CD4-positive, alpha-beta T cell treated with Interleukin-4 for 4 hours (primary cell): ENCODE measurements at places on chromosomes 2 and 18.

DNA sequence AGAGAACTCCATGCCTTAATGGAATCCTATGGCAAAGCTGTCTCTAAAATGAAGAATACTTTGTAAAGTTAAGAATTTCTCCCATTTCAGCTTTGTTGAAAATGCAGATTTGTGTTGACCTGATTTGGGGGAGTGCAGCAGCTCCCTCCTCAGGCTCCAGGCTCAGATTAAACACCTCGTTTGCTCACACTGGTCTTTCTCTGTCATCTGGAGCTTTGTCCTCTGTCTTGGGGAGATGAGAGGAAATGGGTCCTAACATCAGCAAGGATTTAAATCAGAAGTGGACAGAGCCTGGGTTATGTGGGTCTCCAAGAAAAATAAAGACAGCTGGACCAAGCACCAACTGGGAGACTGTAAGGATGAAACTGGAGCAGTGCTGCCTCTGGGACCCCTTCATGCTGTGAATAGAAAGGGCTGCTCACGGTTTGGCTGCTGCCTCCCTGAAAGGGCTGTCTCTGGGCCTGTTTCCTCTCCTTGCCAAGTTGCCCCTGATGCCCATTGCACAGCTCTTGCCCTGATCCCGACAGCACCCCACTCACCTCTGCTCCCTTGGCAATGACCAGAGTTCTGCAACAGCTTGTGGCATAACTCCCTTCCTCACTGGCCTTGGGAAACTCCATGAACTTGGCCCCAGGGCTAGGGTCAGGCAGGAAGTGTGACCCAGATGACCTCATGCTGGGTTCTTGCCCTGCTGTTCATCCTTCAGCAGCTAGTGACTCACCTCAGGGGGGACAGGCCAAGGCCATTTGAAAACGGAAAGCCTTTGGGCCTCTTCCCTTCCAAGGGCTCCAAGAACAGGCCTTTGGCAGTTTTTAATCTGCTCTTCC, 197.2 kb downstream of the CYP26B1 start:
- DNase-seq, result no peak

DNA sequence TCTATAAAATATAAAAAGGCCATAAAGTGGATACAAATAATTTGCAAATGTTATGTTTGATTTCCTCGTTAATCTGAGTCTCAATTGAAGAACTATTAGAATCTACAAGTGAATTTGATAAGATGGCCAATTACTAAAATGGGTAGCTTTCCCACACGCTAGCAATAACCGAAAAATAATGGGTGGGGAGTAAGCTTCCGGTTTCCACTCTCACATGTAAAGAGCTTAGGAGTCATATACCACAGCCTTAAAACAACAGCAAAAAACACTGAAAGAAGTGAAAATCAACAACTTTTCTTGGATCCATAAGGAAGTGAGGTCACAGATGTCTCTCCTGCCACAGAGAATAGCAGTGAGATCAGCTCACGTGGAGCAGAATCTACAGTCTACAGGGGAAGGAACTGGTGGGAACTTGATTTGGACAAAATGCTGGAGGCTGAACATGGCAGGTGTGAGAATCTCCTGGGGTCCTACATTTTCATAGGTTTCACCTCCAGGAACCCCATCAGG, 18.6 kb downstream of the THAP4 start:
- DNase-seq, result no peak

DNA sequence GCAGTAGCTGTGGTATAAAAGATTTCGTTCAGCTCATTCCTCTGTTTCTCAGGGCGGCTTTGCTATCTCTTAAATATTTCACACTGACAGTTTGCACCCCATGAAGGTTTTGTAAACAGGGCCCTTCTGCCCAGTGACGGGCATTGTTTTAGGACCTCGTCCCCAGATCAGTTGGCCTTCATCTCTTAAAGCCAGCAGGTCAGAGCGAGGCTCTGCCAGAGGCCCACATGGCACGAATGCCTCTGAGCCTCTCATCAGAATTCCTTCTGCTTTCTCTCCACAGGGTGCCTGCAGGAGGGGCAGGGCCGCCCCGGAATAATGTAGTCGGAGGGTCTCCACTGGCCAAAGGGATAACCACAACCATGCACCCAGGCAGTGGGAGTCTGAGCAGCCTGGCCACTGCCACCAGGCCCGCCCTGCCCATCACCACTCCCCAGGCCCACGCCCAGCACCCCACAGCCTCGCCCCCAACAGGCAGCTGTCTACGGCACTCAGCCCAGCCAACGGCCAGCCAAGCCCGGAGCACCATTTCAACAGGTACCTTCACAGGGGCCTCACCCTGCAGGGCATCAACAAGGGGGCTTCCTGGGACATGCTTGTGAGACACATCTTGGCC, 177.0 kb downstream of the SEPTIN10 start:
- no peak for DNase-seq

DNA sequence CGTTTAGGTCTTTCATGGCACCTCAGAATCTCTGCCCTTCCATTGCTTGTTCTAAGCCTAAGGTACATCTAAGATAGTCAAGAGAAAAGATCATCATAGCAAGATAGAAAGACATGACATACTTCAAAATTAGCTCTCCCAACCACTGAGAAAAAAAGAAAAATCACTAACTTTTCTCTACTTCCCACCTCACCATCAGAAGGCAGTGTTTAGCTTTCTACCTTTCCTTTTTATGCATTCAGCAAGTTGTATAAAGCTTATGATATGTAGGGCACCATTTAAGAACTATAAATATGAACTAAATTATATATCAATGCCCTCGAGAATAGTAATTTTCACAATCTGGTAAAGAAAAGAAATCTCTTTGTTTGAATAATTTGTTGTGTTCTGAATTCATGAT, 331.8 kb upstream of the VWC2L start:
- no peak for DNase-seq

DNA sequence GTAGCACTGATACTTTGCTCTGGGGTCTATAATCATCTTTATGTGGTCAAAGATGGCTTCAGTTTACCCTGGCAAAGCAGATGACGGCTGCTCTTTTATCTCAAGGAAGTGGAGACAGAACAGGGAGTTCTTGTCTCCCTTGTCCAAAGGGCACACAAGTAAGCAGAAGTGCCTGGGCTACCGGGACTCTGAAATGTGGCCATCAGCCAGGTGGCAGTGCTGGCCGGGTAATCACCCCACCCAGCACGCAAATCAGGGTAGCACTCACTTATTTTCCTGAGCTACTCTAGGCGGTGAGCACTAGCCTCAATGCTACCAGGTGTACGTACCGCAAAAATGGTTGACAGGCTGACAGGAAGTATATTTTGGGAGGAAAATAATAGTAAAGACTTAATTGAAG, 119.7 kb upstream of the ETAA1 start:
- DNase-seq, result no peak

GRCh38 chr2:18662689-18663088, 73.3 kb upstream of the NT5C1B start:
- no peak for DNase-seq

DNA sequence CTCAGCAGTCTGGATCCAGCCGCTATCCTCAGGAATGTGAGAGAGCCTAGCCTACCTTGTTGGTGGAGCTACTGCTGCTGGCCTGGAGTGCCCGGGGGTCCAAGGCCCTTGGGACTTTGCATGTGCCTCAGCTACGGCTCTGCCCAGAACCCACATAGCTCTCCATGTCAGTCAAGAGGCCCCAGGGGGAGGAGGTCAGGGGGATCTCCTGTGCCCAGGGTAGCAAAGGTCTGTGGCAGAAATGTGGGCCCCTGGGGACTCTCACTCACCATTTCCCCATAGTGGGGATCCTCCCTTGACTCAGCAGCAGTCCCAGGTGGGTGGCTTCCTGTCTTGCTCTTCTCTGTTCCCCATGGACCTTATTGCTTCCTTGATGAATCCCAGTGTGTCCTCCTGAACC, 342.7 kb upstream of the CHAC2 start:
- DNase-seq, result no peak

- no peak for DNase-seq
Observed at GRCh38 chr18:13910986-13911385, 4.3 kb downstream of the MC2R start.

GRCh38 chr2:69212238-69213028, 174.6 kb downstream of the GFPT1 start:
- no peak for DNase-seq

GRCh38 chr2:233912691-233913423, 4.3 kb upstream of the TRPM8 start:
- no peak for DNase-seq

- DNase-seq, result no peak
Observed at GRCh38 chr18:37553633-37554398, 11.8 kb downstream of the CELF4 start.

- DNase-seq, result no peak
Observed at GRCh38 chr2:11377928-11378545, 33.6 kb upstream of the ROCK2 start.

- DNase-seq, result no peak
Observed at GRCh38 chr2:120105360-120105759, 92.5 kb downstream of the EPB41L5 start.

- DNase-seq, result no peak
Observed at GRCh38 chr2:227347117-227347516, 22.1 kb downstream of the MFF start.

- DNase-seq, result no peak
Observed at GRCh38 chr2:168188002-168188401, 59.4 kb downstream of the STK39 start.

GRCh38 chr18:26656944-26657536, 108.7 kb upstream of the KCTD1 start:
- DNase-seq, result no peak

GRCh38 chr2:233994151-233994550, 56.4 kb upstream of the SPP2 start:
- no peak for DNase-seq

DNA sequence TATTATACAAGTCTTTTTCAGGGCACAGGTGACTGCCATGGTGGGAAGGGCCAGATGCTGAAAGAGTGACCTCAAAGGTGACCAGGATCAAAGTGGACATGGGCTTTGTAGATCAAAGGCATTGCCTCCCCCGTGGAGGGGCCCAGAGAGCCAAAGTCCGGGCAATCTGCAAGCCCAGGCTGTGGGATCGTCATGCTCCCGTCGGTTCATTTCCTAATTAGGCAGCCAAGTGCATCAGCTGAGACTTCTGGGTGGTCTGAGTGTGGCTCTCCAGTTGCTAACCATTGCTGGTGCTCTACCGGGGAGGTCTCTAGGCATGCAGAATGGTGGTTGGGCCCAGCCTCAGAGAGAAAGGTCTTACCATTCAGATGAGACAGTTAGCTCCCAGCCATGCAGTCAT, 61.6 kb downstream of the TRIB2 start:
- no peak for DNase-seq

DNA sequence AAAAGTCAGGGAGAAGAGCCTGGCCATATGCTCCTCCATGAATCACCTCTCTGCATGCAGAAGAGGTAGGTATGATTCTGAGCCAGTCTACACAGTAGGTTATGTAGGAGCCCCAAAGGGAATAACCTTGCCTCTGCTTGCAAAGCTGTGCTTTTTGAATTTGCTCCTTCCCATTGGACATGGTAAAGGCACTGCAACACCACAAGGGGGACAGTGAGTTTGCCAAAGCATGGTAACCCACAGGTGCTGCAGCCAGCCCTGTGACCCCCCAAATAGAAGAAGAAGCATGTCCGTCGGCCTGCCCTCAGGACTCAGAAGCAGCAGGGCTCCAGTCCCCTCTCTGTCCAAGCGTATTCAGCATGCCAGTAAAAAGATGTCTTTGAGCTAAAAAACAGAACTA, 51.0 kb upstream of the BCL2L11 start:
- no peak for DNase-seq

DNA sequence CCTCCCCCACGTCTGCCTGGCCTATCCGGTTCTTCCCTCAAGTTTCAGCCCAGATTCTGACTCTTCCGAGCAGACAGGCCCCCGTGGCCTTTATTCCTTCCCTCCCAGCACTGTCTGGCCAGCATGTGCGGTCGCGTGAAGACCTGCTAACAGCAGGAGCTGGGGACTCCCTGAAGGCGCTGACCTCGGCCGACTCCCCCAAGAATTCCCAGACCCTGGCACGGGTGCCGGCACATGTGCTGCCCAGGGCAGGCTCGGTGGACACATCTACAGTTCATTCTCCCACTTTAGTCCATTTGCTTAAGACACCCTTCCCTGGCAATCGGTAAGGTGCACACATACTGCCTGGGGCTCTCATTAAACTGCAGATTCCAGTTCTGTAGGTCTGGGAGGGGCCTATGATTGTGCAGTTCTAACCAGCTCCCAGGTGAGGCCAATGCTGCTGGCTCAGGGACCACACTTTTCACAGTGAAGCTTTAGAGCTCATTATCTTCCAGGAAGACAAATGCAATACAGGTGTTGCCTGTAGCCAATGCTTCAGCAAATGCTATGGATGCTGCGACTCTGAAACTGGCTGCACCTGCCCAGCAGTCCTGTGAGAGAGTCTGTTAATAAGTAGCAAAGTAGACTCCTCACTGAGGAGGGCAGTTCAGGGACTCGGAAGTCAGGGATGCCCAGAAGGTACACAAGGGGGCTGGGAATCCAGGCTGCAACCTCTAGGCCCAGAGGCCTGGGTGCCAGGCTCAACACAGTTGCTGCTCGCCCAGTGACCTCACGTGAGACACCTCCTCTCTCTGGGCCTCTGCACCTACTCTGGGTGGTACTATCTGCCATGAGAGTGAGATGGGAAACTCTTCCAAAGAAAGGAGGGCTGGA, 45.4 kb upstream of the TAF1B start:
- no peak for DNase-seq

GRCh38 chr18:57273194-57273593, 79.2 kb upstream of the ST8SIA3 start:
- no peak for DNase-seq

GRCh38 chr2:73217826-73218225, 3.8 kb downstream of the SMYD5 start:
- DNase-seq, result no peak

DNA sequence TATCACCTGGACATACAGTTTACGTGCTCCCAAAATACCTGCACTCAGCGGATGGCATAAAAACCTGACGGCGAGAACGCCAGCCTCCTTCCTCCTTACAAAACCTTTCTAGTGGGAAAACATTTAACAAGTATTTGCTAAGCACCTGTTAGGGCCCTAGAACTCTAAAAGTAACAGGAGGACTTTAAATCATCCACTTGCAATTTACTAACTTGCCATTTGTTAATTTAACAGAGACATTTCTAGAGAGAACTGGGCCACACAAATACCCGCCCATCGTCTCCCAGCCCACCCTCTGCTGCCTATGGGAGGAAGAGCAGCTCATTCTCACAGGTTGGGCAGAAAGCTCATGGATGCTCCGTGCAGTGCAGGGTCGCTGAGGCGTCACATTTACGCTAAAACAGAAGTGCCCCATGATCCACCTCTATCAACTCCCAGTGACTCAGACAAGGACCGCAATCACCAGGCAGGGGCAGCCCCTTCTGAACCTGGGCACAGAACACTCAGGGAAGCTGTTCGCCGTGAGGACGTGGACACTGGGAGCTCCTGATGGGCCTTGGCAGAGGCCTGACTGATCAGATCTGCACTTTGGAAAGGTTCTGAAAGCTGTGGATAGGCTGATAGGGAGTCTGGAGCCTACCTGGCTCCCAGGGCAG, 106.9 kb downstream of the HDAC4 start:
- peak; percentile 50 for DNase-seq

GRCh38 chr18:8701546-8702118, 3.7 kb upstream of the MTCL1 start:
- no peak for DNase-seq

DNA sequence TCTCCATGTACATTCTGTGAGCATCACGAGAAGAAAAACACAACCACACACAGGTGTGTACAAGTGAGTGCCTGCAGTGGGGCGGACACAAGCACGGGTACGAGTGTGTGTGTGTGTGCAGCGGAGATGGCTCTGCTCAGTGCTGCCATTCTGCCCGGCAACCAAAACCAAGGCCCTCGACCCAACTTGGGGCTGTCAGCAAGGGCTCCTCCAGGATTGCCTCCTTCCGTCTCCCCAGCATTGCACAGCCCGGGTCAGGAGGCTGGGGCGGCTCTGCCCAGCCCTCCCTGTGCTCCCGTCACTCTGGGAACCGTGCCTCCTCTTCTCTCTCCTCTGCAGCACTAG, 66.5 kb downstream of the PXDN start:
- DNase-seq, result no peak
